Thymus (tissue), 14 donors: ENCODE measurements at places on chromosomes 7 and 10. TPM values are rescaled to one million over a fixed set of nuclear protein-coding genes. Genes with fewer than 3 reads are reported as not detected.

Gene ANLN
- polyA plus RNA-seq: 3.1 TPM

Gene PDK4
- 153 TPM for polyA plus RNA-seq

Gene MYO3A
- polyA plus RNA-seq: 1.0 TPM

Gene MPP7
- 5.1 TPM for polyA plus RNA-seq

Gene SPDYE11
- polyA plus RNA-seq: 0.07 TPM

Gene CALY
- polyA plus RNA-seq: 0.21 TPM

Gene LRIT1
- not detected for polyA plus RNA-seq

Gene ANXA8L1
- 46.1 TPM for polyA plus RNA-seq

Gene PAPOLB
- 0.02 TPM for polyA plus RNA-seq

Gene ODAD2
- 0.23 TPM for polyA plus RNA-seq

Gene PPP1R17
- polyA plus RNA-seq: 0.27 TPM

Gene SLC18A3
- 0.07 TPM for polyA plus RNA-seq

Gene ZNF800
- 16.3 TPM for polyA plus RNA-seq

DNA sequence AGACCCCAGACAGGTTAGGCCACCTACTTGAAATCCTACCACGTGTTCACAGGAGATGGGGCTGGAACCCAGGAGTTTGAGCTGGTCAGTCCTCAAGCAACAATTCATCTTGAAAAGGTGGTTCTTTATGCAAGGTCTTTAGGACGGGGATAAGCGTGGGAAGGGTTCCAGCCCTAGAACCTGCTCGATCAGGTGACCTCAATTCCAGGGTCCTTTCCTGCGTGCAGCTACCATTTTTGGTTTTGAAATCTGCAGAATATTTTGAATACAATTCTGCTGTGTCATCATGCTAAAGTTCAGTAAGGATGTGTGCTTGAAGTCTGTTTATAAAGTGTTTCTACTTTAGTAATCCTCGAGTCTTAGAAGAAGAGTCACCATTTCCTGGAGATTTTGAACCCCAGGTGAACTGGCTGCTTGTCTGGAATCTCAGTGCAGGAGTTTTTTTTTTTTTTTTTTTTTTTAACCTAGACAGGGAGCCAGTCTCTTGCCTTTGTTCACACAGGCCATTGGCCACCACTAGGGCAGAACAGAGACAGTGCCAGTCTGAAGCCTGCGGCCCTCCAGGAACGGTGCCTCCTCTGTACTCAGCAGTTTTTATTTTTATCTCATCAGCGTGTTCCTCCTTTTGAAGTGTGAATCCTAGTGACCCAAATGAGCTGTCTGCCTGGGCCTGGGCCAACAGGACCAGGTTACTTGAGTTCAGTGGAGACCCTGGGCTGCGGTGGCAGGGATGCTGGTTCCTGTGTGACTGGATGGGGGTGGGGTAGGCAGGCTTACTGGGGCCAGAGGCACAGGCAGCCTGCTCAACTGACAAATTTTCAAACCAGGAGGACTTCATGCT is 54.6 kb downstream of the EEPD1 start:
- H3K27ac ChIP-seq: peak overlapping the region; percentile 95
- H3K4me1 ChIP-seq: peaks cover 56% of the 10 kb centered on the region
- no peak overlapping the region for H3K4me3 ChIP-seq
- DNase-seq: peak; percentile 50
- no peaks in the 10 kb centered on the region for H3K27me3 ChIP-seq

DNA sequence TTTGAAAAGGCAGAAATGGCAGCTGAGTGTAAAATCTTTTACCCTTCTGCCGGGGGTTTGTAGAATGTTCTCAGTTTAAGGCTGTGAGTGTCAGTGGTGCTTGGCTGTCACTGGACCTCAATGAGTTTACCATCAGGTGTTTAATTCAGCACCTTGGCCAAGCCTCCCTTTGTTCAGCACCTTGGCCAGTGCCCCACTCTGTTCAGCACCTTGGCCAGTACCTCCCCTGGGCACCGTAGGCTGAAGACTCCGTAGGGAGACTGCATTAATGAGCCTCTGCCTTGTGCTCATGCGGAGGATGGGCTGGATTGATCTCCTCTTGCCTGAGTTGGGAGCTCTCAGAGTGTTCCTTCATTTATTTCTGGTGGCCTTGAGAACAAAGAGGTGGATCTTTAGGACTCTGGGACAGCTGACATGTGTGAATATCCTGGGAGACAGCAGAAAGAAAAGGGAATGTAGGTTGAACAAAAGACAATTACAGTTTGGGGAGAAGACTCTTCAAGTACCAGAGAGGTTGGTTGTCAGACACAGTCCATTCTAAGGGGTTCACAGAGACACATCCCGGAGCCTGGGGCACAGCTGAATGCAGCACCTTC is 1.6 kb downstream of the FAM24A start:
- no peaks in the 10 kb centered on the region for H3K4me1 ChIP-seq
- H3K36me3 ChIP-seq: no peaks in the 10 kb centered on the region
- H3K4me3 ChIP-seq: no peak overlapping the region
- no peak overlapping the region for H3K27ac ChIP-seq
- peak; percentile 4 for DNase-seq
- H3K27me3 ChIP-seq: no peaks in the 10 kb centered on the region

GRCh38 chr10:131575877-131576276 is 264.4 kb upstream of the TCERG1L start:
- no peaks in the 10 kb centered on the region for H3K36me3 ChIP-seq
- no peaks in the 10 kb centered on the region for H3K27me3 ChIP-seq
- no peak overlapping the region for H3K27ac ChIP-seq
- no peak overlapping the region for H3K4me3 ChIP-seq
- DNase-seq: no peak

DNA sequence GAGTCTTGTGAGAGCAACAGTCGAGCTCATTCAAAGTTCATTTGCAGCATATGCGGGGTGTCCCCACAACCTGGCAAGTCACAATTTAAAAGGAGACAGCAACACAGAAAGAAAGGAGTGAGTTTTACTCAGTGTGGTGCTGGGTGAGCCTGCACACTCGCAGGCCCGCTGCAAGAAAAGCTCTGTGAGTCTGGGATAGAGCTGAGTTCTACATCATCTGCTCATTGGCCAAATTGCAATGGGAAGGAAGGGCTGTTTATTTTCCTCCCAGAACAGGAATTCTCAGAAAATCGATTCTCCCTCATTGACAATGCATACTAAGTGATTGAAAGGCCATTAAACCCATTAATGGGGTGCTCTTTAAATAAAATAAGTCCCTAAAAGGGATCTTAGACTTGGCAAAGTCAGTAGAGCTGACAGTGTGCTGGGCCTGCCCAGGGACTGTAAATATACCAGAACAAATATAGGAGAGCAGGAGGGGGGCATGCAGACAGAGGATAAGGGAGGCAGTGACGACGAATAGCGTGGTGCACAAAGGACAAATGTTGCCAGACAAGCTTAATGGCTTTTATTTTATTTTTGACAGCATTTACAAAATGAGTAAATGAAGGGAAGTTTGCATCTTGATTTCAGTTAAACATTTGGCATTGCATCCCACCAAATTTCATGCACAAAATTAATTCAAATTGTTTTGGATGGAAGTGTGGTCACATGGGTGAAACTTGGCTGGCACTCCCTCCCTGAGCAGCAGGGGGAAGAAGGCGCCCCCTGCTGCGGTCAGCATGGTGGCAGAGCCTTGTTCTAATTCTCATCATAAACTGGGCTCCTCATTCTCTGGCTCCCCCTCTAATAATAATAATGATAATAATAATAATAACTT is 215.7 kb downstream of the SNX10 start:
- no peak overlapping the region for H3K27ac ChIP-seq
- DNase-seq: no peak
- no peaks in the 10 kb centered on the region for H3K27me3 ChIP-seq
- H3K4me3 ChIP-seq: no peak overlapping the region
- no peaks in the 10 kb centered on the region for H3K4me1 ChIP-seq

DNA sequence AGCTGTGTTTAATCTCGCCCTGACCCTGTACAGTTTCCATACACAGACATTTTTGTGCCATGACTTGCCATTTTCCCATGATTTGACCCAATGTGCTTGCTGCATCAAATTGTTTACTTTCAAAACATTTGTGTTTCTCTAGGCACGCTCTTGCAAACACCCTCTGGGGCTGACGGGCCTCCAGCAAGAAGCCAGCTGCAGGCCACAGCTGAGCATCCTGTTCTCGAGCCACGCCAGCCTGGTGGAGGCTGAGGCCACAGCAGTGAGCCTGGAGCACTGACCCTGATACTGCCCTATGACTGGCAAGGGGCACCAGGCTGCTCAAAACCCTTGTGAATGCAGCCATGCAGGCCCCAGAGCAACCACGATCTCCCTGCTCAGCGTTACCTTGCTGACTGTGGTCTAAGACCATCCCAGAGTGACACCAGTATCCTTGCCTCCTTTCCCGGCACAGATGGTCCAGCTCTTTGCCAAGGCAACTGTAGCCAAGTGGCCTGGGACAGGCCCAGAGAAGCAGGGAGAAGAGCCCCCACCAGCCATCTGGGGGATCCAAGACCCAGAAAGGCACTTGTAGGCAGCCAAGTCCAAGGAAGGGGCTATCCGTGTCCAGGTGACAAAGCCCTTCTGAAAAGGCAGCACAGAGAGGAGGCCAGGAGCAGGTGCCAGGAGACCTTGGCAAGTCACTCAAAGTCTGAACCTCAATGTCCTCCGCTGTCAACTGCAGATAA is 78.5 kb downstream of the OAT start:
- DNase-seq: no peak
- no peak overlapping the region for H3K27ac ChIP-seq
- H3K4me3 ChIP-seq: no peak overlapping the region
- no peaks in the 10 kb centered on the region for H3K36me3 ChIP-seq
- no peaks in the 10 kb centered on the region for H3K27me3 ChIP-seq

- H3K4me1 ChIP-seq: no peaks in the 10 kb centered on the region
- DNase-seq: no peak
- H3K36me3 ChIP-seq: no peaks in the 10 kb centered on the region
- no peak overlapping the region for H3K4me3 ChIP-seq
- H3K27me3 ChIP-seq: no peaks in the 10 kb centered on the region
These were observed 470.1 kb upstream of the ADARB2 start for GRCh38 chr10:2207246-2207922.

DNA sequence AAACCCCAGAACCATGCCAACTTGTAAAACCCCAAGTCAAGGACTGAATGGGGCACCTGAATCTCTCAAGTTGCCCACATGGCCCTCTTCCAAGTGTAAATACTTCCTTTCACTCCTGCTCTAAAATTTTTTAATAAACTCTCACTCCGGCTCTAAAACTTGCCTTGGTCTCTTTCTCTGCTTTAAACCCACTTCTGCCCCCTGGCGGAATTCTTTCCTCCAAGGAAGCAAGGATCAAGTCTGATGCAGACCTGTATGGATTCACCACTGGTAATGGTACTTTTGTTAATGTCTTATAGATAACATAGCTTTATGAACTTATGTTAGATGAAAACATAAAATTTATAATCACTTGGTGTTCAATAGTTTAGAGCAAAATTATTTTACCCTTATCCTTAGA is 33.8 kb downstream of the SLC16A9 start:
- H3K4me1 ChIP-seq: no peaks in the 10 kb centered on the region
- no peak overlapping the region for H3K27ac ChIP-seq
- H3K4me3 ChIP-seq: no peak overlapping the region

DNA sequence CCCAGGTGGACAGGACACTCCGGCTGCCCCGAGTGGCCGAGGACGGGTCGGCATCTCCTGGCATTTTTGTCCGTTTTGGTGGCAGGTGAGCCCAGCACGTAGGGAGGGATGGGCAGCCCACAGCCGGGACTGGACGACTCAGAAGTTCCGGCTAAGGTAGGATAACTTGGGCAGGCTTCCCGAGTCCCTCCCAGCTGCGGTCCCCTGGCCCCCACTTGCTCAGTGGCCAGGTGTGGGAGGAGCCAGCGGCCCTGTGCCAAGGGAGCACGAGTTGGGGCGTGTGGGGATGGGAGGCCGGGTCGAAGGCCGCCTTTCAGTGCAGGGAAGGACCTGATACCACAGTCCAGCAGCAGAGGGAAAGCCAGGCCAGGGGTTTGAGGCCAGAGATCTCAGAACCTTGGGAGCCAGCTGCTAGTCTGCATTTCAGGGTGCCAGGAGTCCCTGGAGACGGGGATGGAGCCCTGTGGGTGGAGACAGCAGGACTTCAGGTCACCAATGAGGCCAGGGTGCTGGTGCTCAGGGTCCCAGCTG is 58.5 kb downstream of the PWWP2B start:
- H3K36me3 ChIP-seq: no peaks in the 10 kb centered on the region
- H3K27ac ChIP-seq: no peak overlapping the region
- no peaks in the 10 kb centered on the region for H3K27me3 ChIP-seq
- H3K4me1 ChIP-seq: peaks cover 31% of the 10 kb centered on the region
- DNase-seq: no peak

GRCh38 chr7:142412551-142413193 is 154.8 kb upstream of the PRSS58 start:
- H3K36me3 ChIP-seq: no peaks in the 10 kb centered on the region
- H3K4me3 ChIP-seq: no peak overlapping the region
- peak; percentile 54 for DNase-seq
- no peaks in the 10 kb centered on the region for H3K27me3 ChIP-seq

DNA sequence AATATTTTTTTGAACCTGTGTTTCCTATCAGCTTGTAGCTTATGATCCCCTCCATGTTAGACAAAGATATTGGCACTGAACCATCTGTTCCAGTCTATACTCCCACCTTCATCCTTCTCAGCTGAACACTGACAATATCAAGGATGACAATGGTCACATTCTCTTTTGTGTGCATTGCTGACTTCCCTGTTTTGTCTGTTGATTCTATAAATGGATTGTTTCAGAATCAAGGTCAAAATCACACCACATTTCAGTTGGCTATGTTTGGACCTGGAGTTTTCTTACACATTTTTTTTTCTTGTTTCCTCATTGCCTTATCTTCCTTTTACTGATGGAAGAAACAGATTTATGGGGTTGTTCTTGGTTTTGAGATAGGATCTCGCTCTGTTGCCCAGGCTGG is 11.3 kb upstream of the SMURF1 start:
- no peak overlapping the region for H3K4me3 ChIP-seq
- no peaks in the 10 kb centered on the region for H3K36me3 ChIP-seq
- H3K4me1 ChIP-seq: no peaks in the 10 kb centered on the region
- H3K27me3 ChIP-seq: no peaks in the 10 kb centered on the region
- H3K27ac ChIP-seq: no peak overlapping the region
- DNase-seq: no peak

GRCh38 chr7:50657912-50658311 is 92.7 kb upstream of the DDC start:
- H3K27ac ChIP-seq: no peak overlapping the region
- H3K27me3 ChIP-seq: no peaks in the 10 kb centered on the region
- no peak for DNase-seq
- H3K4me1 ChIP-seq: peaks cover 45% of the 10 kb centered on the region

GRCh38 chr10:9535744-9536143 is 1481.3 kb downstream of the GATA3 start:
- no peak overlapping the region for H3K27ac ChIP-seq
- no peaks in the 10 kb centered on the region for H3K4me1 ChIP-seq
- H3K36me3 ChIP-seq: no peaks in the 10 kb centered on the region
- no peaks in the 10 kb centered on the region for H3K27me3 ChIP-seq
- H3K4me3 ChIP-seq: no peak overlapping the region

- no peaks in the 10 kb centered on the region for H3K4me1 ChIP-seq
- no peak for DNase-seq
- H3K4me3 ChIP-seq: no peak overlapping the region
These were observed 79.7 kb downstream of the FRMPD2 start for GRCh38 chr10:48194830-48195229.

GRCh38 chr10:126235091-126235978 is 152.9 kb downstream of the ADAM12 start:
- H3K36me3 ChIP-seq: no peaks in the 10 kb centered on the region
- DNase-seq: no peak
- H3K4me3 ChIP-seq: no peak overlapping the region
- no peaks in the 10 kb centered on the region for H3K4me1 ChIP-seq
